Pulmonary artery endothelial cell (primary cell): ENCODE measurements at places on chromosomes 4 and X. TPM values are rescaled to one million over a fixed set of nuclear protein-coding genes. Genes with fewer than 3 reads are reported as not detected.

- no peak for DNase-seq
Measured at GRCh38 chr4:186726426-186727168, 2.9 kb upstream of the FAT1 start.

DNA sequence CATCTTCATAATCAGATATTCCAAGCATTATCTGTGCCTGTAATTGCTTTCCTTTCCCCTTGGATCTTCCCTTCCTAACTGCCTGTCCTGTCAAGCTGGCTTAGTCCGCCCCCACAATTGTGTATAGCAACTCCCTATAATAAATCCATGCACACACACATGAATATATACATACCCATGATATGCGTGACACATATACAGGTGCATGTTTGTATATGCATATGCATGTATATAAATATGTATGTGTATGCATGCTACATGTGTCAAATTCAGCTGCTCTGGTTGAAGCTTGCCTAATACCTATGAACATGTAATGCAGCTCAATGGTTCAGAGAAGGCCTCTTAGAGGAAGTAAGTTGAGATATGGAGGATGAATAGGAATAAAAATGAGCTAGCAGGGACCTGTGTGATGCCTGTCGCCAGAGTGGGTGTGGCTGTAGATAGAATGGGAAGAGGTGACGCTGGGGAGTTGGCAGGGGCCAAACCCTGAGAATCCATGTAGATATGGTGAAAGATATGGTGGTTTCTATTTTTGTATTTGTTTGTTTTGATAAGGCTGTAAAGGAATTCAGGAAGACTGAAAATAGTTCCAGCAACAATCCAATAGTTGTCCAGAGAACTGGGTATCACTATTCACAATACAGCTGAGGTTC is 595.0 kb upstream of the BOD1L1 start:
- DNase-seq = no peak

DNA sequence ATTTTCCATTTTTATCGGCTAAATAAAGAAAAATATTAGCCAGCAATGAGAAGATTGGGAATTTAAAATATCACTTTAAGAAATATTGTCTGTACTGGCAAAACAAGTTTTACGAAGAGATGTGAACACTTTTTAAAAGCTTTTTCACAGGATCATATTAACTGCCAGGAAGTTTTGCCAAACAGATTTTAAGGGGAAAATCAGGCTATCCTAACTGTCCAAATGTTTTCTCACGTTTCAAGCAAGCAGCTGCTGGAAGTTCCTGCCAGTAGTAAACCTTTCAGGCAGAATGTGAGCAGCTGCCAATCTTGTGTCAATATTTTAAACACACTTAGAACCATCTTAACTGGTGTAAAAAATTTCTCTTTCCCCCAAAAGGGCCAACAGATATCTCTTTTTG is 101.1 kb downstream of the ADGRL3 start:
- DNase-seq = no peak

The SYTL4 gene
- total RNA-seq = 11.6 and 30.6 TPM in 2 replicates

DNA sequence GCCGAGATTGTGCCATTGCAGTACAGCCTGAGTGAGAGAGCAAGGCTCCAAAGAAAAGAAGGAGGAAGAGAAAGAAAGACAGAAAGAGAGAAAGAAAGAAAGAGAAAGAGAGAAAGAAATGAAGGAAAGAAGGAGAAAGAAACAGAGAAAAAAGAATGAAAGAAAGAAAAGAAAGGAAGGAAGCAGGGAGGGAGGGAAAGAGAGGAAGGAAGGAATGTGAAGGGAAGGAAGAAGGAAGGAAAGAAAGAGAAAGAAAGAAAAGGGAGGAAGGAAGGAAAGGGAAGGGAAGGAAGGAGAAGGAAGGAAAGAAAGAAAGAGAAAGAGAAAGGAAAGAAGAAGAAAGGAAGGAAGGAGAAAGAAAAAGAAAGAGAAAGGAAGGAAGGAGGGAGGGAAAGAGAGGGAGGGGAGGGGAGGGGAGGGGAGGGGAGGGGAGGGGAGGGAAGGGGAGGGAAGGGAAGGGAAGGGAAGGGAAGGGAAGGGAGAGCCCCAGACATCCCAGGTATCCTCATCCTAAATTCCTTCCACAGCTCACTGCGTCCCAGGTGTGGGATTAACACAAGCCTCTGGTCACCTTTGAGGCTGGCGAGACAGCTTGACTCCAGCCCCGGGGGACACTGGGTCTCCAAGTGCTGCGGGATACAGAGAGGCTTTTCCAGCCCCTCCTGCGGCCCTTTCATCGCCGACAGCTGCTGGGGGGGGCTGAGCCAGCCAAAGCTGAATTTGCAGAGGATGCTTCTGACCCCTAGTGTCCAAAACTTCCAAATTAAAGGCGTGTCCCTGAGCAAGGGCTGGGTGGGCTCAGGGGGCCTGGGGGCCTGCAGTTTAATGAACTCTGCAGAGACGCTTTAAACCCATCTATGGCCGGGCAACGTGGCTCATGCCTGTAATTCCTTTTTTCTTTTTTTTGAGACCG is 24.2 kb upstream of the CSF2RA start:
- no peak for DNase-seq

GRCh38 chr4:141807103-141807891 is 170.9 kb downstream of the IL15 start:
- no peak for DNase-seq

The TCEAL1 gene
- total RNA-seq = 15.8 and 19.7 TPM in 2 replicates

The ATP1B4 gene
- total RNA-seq = not detected in 2 replicates

DNA sequence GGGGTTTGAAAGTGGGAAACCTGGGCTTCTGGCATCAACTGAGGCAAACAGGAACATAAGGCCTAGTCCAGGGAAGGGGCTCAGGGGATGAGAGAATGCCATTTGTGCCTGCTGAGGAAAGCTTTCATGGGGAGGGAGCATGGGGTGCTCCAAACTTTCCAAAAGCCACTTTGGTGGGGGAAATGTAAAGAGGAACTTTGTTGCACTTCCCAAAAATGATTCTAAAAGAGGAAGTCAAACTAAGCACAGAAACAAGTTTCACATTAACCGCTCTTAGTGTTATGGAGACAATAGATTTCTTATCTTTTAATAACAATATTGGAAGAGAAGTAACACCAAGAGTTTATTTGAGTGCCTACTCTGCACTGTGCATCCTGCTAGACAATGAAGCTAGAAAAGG is 32.3 kb downstream of the GAB3 start:
- DNase-seq = no peak

DNA sequence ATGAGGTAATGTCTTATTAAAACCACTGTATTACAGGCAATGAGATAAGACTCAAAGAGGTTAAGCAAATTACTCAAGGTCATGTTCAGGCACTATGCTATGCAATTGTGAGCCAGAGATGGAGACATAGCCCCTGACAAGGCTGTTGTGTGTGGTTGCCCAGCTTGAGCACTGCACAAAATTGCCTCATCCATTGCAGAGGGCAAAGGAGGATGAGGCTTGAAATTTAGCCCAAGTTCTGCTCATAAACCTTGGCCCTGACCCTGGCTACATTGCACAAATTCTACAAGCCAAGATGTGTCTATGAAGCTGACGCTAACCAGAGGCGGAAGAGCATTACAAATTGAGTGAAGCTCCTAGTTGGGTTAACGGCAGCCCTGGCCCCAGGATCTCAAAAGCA is 65.6 kb upstream of the PGM2 start:
- no peak for DNase-seq

GRCh38 chr4:20576861-20577260 is 123.4 kb upstream of the PACRGL start:
- no peak for DNase-seq

The PTCHD1 gene
- under 0.01 TPM in 1 of 2 replicates, not detected in the other for total RNA-seq

The DYNLT3 gene
- total RNA-seq = 32.3 and 35.0 TPM in 2 replicates

- no peak for DNase-seq
Measured at GRCh38 chr4:163269869-163270268, 62.5 kb downstream of the NPY1R start.
